Activated gamma-delta T cell treated with Interleukin-2 at 50 U/mL for 16 hours (primary cell): ENCODE measurements at places on chromosomes 16 and 17.
A peak's percentile ranks its signal among the peaks of the same experiment; 100 is the strongest.

DNA sequence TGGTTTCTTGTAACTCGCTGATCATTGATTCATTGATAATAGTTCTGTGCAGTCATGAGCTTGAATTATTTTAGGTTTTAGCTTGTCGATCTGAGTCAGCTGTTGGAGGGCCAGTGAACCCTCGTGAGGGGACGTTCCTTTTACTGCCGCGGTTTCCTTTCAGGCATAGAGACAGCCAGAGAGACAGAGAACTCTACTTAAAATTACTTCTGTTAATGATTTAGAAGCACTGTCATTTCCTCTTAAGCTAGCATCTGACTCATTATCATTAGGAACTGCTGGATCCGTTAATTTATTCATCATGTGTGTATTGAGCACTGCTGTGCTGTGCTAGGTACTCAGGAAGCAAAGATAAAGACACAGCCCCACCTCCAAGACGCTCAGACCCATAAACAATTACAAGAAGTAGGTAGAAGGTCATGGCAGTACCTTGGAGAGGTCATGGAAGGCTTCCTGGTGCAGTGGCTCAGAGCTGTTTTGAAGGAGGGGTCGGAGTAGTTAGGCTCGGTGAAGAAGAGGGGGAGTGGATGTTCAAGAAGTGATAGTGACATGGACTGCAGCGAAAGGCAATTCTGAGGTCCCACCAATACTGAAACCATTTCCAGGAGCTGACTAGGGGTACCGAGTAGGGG lies 3.3 kb downstream of the PGS1 start:
- no peak for DNase-seq

DNA sequence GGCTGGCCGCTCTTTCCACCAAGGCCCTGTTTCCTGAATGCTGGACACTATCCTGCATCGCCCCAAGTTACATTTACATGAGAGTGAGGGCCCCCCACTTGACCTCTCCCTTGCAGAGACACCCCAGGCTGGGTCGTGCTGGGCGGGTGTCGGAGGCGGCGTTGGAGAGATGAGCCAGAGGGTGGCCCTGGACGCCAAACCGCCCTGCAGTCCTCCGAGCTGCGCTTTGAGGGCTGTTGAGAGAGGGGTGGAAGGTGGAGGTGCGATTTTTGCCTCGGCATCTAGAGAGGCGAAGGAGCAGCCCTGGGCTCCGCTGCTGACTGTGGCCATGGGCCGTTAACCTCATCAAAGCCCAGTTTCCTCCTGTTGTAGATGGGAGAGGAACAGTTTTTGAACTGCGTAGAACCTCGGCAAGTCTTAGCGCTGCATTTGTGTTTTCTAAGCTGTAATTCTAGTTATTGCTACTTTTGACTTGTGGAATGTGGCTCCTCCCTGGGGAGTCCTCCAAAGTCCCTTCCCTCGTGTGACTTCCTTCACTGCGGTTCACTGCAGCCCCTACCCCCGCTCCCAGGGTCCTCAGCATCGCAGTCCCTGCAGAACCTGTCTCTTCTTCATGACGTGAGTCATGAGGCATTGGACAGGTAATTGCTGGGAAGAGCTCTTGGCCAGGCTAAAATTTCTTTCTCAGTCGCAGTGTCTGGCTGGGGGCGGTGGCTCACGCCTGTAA lies 986 bp upstream of the ELOB start:
- DNase-seq: peak; percentile 46

GRCh38 chr17:5788266-5788900 lies 204.1 kb upstream of the NLRP1 start:
- no peak for DNase-seq

DNA sequence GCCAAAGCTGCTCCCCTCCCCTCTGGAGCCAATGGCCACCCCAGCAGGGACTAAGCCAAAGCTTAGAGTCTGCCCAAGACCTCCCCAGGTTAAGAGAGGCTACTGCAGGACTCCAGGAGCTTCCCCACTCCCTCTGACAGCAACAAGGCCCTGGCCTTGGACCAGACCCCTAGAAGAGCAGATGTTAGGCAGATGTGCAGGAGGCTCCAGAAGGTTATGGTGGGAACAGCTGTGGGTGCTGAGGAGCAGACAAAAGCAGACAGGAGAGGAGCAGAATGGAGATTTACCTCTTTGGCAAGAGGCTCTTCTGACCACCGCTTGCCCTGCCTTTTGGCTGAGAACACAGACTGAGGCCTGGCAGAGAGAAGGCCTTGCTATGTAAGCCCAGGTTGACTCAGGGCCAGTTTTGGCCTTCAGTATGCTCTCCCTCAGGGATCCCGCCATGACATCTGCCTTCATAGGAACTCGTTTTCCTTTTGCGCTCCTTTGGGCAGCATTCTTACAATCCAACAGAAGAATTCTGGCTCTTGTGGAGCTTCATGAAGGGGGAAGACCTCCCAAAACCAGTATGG lies 113.0 kb downstream of the RBFOX3 start:
- no peak for DNase-seq

- DNase-seq: no peak
Observed at GRCh38 chr17:36594626-36595401, 3.1 kb downstream of the DHRS11 start.

- no peak for DNase-seq
Observed at GRCh38 chr17:13337864-13338371, 263.8 kb downstream of the HS3ST3A1 start.

GRCh38 chr17:5241861-5242671 lies 7.4 kb upstream of the SCIMP start:
- peak; percentile 23 for DNase-seq

DNA sequence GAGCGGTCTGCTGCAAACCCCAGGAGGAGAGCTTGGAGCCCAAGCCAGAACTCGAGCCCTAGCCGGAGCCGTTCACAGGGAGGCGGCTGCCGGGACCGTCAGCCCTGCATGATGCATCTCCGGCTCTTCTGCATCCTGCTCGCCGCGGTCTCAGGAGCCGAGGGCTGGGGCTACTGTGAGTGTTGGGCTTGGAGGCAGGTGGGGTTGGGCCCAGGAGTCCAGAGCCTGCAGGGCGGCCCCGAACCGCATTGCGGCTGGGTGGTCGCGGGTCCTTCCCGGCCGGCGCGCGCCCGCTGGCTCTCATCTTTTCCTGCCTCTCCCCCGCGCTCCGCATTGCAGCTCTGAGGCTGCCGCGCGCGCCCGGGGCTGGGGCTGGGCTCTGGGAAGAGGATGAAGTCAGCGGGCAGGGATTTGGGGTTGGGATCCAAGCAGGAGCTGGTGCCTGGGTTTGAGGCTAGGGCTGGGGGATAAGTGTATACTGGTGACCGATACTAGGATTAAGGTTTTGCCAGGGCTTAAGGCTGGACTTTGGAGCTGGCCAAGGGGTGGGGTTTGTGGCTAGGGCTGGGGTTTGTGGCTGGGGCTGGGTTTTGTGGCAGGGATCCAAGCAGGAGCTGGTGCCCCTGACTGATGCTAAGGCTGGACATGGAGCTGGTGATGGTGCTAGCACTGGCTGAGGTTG lies 532 bp downstream of the CNTNAP1 start:
- peak; percentile 30 for DNase-seq

GRCh38 chr16:27177031-27177774 lies 26.1 kb upstream of the KDM8 start:
- DNase-seq: no peak

DNA sequence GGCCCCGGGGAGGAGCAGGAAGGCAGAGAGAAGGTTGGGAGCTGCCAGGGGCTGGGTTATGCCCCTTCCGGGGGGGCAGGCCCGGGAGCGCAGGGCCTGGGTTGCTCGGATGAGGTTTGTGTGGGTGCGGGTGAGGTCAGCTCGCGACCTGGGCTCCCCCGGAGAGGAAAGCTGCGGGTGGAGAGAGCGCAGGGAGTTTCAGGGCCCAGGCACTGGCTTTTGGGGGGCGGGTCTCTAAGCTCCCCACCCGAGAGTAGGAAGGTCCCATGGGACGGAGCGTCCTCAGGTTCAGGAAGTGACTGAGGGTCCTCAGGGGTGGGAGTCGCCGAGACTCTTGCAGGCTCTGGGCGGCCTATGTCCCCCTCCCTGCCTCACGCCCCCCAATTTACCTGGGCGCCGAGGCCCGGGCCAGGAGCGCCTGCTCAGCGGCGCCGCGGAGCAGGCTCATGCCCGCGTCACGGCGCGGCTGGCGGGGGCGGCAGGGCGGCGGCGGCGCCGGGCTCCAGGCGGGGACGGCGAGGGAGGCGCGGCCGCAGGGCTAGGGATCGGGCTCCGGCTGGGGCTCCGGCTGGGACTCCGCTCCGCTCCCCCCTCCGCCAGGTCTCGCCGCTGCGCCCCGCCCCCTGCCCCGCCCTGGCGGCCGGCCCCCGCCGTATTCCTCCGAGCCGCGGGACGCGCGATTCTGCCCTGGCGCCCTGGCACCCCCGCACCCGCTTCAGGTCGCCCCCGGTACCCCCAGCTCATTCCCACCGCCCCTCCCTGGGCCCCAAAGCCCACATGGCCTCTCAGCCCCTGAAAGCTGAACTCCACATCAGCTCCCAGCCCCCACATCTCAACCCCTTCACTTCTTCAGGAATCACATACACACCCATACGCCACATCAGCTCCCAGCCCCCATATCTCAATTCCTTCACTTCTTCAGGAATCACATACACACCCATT lies at the start of gene DOK4:
Gene DOK4, minus strand, starts transcription at position 578 of the 942 bp plus-strand sequence. CDS start 6,986 bp downstream, outside the sequence.
- peak; percentile 75 for DNase-seq

DNA sequence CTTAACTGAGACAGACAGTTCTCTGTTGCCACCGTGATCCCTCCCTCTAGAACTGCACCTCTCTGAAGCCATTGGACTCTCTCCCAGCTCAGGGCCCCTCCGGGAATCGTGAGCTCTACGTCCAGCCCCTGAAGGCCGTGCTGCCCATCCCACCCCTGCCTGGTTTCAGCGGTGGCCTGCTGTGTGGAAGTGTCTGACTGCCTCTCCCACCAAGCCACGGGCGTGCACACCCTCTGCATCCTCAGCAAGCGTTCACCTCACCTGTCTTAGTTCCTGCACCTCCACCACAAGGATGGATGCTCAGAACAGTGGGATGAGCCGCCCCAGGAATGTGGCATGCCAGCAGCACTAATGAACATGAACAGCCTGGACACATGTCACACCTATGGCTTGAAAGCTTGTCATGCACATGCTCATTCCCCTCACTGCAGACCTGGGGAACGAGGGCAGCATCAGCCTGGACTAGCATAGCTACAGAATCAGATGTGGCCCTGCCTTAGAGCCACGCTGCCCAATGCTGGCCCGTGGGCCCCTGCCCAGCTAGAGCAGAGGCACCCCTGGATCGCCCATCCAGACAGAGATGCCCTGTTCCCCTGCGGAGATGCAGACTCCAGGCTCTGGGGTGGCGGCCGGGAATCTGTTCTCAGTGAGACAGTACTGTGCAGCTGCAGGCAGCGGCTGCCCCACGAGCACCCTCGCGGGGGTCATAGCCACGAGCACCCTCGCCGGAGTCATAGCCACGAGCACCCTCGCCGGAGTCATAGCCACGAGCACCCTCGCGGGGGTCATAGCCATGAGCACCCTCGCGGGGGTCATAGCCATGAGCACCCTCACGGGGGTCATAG lies 73.7 kb upstream of the CHMP6 start:
- no peak for DNase-seq

GRCh38 chr17:56781906-56782305 lies 51.8 kb downstream of the C17orf67 start:
- DNase-seq: no peak

- DNase-seq: peak; percentile 29
Observed at GRCh38 chr17:21019976-21020586, 22.7 kb downstream of the USP22 start.

GRCh38 chr16:75179208-75179607 lies 27.8 kb downstream of the CTRB2 start:
- no peak for DNase-seq

GRCh38 chr17:12422651-12423050 lies 243.0 kb upstream of the MYOCD start:
- no peak for DNase-seq

DNA sequence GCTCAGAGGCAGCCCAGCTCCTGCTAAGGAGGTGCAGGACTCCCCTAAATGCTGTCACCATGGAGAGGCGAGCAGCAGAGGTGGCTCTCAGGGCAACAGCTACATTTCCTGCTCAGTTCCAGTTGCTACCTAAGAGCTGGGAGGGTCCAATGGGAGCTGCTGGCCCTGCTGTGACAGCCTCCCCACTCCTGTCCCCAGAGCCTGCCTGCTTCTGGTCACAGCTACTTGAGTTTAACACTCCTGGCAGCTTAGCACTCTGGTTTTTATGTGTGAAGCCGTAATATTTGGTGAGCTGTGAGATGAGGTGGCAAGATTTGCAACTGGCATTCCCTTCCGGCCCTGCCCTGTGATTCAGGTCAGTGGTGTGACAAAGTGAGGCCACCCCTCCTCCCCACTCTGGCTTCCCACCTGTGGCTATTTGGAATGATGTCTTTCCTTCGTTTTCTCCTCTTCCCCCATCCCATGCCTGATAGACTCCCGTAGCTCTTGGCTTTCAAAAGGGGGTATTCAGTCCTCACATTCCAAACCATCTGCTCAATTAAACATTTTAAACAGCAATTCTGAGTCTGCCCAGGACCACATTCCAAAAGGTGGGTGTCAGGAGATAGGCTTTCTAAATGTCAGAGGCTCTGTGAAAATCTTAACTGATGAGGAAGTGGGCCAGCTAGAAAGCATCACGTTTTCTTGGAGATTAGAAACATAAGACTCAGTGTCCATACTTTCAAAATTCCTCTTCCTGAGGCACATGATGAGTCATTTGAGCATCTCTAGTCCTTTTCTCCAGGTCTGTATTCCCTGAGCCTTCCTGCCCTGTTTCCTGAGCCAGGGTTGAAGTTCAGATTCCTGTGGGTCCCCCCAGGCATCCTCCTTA lies 42.6 kb upstream of the SKAP1 start:
- DNase-seq: peak; percentile 17
